Fibroblast of pulmonary artery (primary cell): ENCODE measurements at places on chromosomes 11 and 22.
A peak's percentile ranks its signal among the peaks of the same experiment; 100 is the strongest.

DNA sequence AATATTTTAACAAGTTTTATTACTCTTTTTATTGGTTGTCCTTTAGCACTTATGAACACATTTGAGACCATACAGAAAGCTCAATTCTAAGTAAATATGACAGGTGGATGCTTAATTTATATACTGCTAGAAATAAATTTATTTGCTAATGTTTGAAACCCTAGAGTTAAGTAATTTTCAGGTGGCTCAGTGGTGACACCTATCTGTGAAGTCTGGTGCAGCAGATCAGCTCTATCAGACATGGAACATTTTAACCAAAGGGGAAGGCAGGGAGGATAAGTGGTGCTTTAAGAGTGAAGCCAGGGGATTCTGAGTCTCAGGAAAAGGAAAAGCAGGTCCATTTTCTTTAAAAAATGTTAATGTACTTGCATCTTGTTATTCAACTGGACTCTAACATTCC, 175.8 kb downstream of the DSCAML1 start:
- DNase-seq = peak; percentile 23

GRCh38 chr11:2989006-2989405, 3.1 kb downstream of the NAP1L4 start:
- DNase-seq = no peak

DNA sequence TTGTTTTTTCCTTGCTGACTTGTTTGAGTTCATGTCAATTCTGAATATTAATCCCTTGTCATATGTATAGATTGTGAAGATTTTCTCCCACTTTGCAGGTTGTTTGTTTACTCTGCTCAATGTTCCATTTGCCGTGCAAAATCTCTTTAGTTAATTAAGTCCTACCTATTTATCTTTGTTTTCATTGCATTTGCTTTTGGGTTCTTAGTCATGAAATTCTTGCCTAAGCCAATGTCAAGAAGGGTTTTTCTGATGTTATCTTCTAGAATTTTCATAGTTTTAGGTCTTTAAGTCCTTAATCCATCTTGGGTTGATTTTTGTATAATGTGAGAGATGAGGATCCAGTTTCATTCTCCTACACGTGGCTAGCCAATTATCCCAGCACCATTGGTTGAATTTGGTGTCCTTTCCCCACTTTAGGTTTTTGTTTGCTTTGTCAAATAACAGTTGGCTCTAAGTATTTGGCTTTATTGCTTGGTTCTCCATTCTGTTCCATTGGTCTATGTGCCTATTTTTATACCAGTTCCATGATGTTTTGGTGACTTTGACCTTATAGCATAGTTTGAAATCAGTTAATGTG, 163.1 kb upstream of the PGR start:
- no peak for DNase-seq

GRCh38 chr11:58796333-58796732, 48.2 kb downstream of the GLYATL2 start:
- no peak for DNase-seq

- DNase-seq = no peak
Observed at GRCh38 chr11:48182860-48183526, 33.6 kb upstream of the OR4B1 start.
